ENCODE measurements at places on chromosomes 4 and X.

DNA sequence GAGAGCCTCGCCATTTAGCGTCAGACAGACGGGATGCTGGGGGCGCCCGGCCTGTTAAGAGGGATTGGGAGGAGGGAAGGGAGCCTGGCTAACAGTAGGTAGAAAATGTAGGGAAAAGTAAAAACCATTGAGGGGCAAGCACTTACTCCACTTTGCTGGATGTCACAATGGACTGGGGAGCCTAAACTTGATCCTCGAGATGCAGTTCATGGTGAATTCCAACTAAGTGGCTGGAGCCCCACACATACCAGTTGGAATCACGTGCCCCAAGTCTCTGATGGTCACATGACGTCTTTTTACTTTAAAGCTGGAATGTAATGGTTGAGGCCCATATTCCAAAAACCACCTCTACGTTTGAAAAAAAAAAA, 1.5 kb downstream of the PLS3 start:
- DNase-seq: peak; percentile 18

DNA sequence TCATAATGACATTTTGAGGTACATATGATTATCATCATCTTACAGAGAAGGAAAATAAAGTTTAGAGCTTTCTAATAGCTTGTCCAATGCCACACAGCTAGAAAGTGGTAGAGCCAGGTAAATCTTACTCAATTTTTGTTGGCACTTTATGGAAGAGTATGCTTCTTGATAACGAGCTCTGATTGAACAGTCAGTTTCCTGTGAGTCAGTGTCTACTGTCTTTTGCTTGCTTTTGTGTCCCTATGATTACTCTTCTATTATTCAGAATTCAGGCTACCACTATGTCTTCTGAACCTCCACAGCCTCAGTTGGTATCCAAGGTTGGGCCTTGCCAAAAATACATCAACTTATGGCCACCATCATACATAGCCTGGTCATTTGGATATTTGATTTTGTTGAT, 2.6 kb downstream of the FAAH2 start:
- no peak for DNase-seq

DNA sequence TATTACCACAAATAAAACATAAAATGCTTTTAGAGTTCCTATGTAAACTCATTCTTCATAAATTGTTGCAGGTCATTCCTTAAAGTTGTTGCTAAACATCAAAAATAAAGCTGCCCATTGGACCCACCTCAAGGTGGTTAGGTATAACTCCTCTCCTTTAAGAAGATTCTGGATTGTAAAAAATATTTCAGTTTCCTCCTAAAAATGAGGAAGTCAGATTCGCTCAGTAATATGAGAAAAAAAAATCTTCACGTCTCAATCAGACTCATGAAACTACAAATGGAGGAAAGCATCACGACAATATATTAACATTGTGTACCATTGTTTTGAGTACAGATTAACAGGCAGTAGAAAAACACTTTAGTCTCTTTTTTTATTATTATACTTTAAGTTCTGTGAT, 105.9 kb downstream of the DDX60 start:
- DNase-seq: peak; percentile 38

DNA sequence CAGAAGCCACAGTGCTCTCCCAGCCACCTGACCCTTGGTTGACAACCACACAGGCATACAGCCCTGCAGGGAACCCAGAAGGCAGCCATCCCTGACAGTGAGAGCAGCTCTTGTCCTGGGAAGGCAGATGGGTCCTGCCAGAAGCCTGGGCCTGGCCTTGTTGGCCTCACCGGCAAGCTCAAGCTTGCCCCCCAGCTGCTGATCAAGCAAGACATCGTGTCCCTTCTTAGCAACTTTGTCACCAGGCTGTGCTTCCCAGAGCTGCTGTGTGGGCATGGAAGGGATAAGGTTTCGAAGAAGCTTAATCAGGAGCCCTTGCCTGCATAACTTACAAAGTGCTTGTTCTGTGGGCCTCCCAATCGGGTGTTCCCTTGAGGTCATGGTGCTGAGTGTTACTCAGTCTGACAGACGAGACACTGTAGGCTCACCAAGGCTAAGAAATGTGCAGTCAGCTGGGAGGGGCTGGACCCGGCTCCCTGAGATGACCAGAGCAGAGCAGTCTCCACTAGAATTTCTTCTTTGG, 6.8 kb upstream of the ABLIM2 start:
- no peak for DNase-seq

DNA sequence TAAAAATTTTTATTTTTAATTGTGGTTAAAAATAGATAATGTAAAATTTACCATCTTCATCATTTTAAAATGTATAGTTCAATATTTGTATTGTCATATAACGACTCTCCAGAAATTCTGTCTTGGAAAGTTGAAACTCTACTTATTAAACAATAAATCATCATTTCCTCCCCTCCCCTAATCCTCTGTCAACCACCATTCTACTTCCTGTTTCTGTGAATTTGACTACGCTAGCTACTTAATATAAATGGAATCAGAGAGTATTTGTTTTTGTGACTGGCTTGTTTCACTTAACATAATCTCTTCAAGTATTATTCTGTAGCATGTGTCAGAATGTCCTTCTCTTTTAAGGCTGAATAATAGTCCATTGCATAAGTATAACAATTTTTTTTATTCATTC, 729.0 kb upstream of the AADAT start:
- DNase-seq: peak; percentile 54

DNA sequence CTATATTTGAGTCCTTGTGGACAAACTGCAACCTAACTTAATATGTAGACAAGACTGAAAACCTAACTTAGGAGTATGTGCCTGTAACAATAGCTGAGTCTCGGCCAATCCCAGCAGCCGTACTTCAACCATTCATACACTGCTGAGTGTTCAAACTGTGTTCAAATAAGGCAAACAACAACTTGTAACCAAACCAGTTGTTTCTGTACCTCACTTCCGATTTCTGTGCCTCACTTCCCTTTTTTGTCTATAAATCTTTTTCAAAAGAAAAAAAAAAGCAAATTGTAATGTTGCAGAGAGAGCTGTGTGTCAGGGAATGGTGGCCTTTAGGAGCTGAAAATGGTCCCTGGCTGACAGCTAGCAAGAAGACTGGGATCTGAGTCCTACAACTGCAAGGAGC, 46.0 kb downstream of the GEMIN8 start:
- peak; percentile 81 for DNase-seq

Data from KBM-7 (cell line).